ENCODE measurements at places on chromosomes 7 and 10. TPM values are rescaled to one million over a fixed set of nuclear protein-coding genes. Genes with fewer than 3 reads are reported as not detected.

MEOX2 gene
- total RNA-seq = 0.39 TPM

SCIN gene
- not detected for total RNA-seq

PITX3 gene
- not detected for total RNA-seq

DNA sequence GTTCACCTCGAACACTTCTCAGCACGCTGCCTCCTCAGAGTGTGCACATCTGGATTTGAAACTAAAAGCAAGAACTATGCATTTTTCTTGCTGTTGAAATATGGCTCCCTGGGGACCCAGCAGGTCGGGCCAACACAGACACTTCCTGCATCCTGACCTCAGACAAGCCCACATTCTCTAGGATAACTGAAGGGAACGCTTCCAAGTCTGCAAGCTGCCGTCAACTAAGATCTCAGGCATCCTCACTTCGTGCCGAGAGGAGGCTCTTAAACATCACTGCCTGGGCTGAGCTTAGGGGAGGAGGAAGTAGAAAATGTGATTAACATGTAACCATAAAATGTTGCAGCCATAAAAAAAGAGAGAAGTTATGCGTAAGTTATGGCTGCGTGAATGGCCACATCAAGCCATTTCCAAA, 65.5 kb downstream of the PYROXD2 start:
- no peak for DNase-seq

DNA sequence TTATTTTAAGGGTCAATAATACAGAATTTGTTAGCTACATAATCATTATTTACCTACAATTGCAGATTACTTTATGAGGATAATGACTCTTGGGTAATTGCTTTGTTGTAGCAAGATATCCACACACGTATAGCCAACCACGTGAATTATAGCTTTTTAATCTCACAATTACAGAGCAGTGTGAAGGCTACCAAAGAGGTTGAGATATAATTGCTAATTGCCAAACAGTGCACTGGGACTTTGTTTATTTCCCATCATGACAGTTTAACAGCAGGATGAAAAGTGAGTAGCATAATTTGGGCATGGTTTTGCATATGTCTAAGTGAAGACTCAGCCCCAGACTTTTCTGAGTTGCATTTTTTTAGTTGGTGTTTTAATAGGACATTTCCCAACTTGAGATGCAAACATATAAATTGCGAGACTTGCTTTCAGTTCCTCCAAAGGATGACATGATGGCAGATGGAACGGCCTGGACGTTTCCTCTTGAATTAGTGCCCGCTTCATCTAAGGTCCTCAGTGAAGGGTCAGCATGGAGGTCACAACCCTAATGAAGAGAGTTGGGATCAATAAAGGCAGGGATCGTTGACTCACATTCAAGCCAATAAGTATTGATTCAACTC, 180.7 kb upstream of the GPR26 start:
- no peak for DNase-seq

- DNase-seq = no peak
Measured at GRCh38 chr10:77333610-77334340, 303.8 kb downstream of the KCNMA1 start.

DNA sequence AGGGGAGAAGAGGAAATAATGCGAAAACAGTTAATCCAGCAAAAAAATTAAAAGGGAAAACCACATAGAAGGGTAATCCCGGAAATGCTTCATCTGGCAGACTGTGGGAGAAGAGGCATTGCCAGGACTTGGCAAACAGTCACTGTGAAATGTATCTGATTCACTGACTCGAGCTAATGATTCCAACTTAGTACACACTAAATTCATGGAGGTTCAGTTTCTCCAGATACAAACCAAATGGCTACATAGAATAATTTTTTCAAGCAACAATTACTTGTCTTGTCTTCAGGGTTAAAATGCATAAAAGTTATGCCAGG, 36.4 kb downstream of the GDI2 start:
- DNase-seq = no peak

- DNase-seq = no peak
Measured at GRCh38 chr10:17904564-17904963, 47.2 kb upstream of the SLC39A12 start.

Data from glutamatergic neuron (in vitro differentiated cells).